ENCODE measurements at places on chromosomes 2 and 18.

- H3K4me1 ChIP-seq = no peaks in the 10 kb centered on the region
- no peaks in the 10 kb centered on the region for H3K36me3 ChIP-seq
- H3K27ac ChIP-seq = no peak overlapping the region
Measured at GRCh38 chr2:25692143-25692542, 18.8 kb upstream of the DTNB start.

- H3K27me3 ChIP-seq = no peaks in the 10 kb centered on the region
- H3K4me3 ChIP-seq = no peak overlapping the region
Measured at GRCh38 chr2:30860726-30861125, 53.5 kb upstream of the CAPN13 start.

GRCh38 chr2:49032126-49032525, 122.2 kb downstream of the FSHR start:
- H3K4me1 ChIP-seq = no peaks in the 10 kb centered on the region
- H3K27ac ChIP-seq = no peak overlapping the region
- no peaks in the 10 kb centered on the region for H3K36me3 ChIP-seq

DNA sequence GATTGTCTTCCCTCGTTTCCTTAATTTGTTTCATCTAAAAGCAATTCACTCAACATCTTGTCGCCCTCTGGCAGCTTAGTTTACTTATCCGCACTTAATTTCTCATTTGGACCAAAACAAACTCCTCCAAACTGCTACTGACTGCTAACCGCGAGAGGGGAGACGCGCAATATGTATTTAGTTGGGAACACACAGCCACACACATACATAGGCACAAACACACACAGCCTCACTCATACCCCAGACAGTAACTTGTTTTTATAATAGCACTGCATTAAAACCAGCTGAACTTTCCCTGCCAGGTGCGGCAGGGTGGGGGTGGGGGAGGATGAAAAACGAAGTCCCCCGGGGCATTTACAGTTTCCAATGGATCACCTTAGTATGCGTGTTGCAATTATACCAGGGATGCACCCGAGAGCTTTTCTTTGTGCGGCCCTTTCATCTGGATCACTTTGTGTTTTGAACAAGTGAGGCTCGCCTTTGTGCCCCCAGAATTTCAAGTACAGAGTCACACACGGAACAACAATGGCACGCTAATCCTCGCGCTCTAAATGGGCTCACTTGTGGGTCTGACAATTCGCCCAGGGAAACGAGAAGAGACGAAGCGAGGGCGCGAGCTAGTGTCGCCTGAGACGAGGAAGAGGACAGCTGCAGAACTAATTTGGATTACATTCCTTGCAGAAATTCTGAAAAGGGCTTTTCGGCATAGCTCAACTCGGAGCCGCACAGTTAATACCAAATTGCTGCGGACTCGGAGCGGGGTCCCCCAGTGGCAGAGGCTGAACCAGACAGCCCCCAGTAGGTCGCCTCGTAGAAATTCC, 2.4 kb downstream of the ERBB4 start:
- no peaks in the 10 kb centered on the region for H3K4me1 ChIP-seq
- peak; percentile 48 for DNase-seq
- H3K27ac ChIP-seq = no peak overlapping the region
- no peaks in the 10 kb centered on the region for H3K36me3 ChIP-seq
- H3K27me3 ChIP-seq = peaks cover 28% of the 10 kb centered on the region
- H3K4me3 ChIP-seq = peak overlapping the region; percentile 26

GRCh38 chr2:70706026-70706795, 61.8 kb downstream of the ADD2 start:
- H3K36me3 ChIP-seq = no peaks in the 10 kb centered on the region
- no peaks in the 10 kb centered on the region for H3K4me1 ChIP-seq
- no peaks in the 10 kb centered on the region for H3K27me3 ChIP-seq
- H3K27ac ChIP-seq = no peak overlapping the region
- DNase-seq = no peak
- no peak overlapping the region for H3K4me3 ChIP-seq

DNA sequence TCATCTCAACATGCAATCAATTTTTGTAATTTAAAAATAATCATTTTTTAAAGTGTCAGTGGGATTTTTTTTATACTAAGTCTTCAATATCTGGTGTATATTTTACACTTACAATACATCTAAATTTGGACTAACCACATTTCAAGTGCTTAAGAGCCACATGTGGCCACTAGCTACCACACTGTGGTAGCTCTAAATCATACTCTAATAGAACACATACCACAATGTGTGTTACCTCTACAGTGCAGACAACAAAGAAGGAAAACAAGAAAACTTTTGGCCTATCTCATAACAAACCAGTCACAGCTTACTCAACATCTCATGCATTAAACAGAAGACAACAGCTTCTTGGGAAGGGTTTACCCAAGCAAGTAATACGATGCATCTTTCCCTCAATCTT, 24.5 kb downstream of the PIAS2 start:
- H3K27ac ChIP-seq = no peak overlapping the region
- no peaks in the 10 kb centered on the region for H3K27me3 ChIP-seq
- DNase-seq = no peak
- no peak overlapping the region for H3K4me3 ChIP-seq
- H3K36me3 ChIP-seq = peaks cover 8% of the 10 kb centered on the region

All from common myeloid progenitor, CD34-positive (primary cell).